Hematopoietic multipotent progenitor cell treated with erythropoietin and hydrocortisone succinate and interleukin-3 and kit ligand, for 17 days (in vitro differentiated cells): ENCODE measurements at places on chromosomes 12 and 14.

- no peak for DNase-seq
Observed at GRCh38 chr14:77498984-77499527, 440 bp upstream of the ISM2 start.

GRCh38 chr14:102998393-102998792 lies 59.0 kb downstream of the CDC42BPB start:
- no peak for DNase-seq

- DNase-seq, result no peak
Observed at GRCh38 chr14:75917322-75917945, 64.4 kb downstream of the TGFB3 start.

- no peak for DNase-seq
Observed at GRCh38 chr12:124700810-124701592, 133.6 kb upstream of the NCOR2 start.

DNA sequence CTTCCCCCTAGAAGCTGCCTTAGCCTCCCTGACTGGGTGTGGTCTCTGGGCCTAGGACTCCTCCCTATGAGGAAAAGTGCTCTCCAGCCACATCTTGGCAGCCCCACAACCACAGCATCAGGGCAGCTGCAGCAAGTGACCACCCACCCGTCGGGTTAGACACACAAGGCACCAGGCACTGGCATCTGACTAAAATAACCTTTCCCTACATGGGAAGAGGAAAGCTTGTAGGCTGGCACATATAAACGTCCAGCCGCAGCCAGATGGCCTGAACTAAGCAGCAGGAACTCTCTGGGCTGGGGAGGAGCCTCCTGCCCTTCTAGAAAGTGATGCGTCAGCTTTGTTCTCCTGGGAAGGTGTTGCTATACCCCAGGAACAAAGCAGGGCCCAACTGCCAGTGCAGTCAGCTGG lies 328.7 kb downstream of the DPF3 start:
- no peak for DNase-seq

DNA sequence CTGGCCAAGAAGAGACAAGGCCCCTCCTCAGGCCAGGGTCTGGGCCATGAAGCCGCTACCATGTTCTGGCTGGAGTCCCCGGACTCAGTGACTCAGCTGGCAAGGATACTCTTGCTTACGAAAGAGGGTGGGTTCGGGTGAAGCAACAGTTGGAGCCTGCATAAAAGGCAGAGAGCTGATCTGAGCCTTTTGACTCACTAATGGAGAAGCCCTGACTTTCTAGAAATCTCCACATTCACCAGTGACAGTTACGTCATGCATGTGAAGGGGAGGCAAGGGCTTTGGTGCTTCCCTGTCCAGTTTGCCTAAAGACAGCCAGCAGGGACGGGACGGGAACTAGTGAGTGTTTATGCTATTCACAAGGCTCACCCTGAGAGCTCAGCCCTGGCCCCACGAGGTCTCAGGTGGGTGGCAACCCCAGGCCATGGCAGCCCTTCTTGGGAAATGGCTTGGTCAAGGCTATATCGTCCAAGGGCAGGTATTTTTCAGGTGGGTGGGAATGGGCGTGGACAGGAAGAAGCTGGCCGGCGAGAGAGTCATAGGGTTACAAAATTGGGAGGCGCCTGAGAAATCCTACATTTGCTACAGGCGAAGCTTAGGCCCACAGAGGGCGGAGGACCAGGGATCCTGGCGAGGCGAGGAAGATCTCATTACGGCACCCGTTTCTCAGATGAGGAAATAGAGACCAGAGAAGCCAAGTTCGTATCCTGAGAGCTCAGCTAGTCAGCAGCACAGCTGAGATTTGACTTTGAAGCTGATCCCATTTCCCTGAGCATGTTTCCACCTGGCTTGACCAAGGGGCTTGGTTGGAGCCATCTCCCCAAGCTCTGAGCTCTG lies 314.6 kb downstream of the BCL11B start:
- no peak for DNase-seq

- no peak for DNase-seq
Observed at GRCh38 chr12:51591016-51591901, at the start of gene SCN8A. Gene SCN8A, plus strand, starts transcription at chr12:51591233. Its CDS starts 71,585 bp downstream, at chr12:51662818.

- DNase-seq, result no peak
Observed at GRCh38 chr14:96586921-96587822, 85.0 kb downstream of the PAPOLA start.

DNA sequence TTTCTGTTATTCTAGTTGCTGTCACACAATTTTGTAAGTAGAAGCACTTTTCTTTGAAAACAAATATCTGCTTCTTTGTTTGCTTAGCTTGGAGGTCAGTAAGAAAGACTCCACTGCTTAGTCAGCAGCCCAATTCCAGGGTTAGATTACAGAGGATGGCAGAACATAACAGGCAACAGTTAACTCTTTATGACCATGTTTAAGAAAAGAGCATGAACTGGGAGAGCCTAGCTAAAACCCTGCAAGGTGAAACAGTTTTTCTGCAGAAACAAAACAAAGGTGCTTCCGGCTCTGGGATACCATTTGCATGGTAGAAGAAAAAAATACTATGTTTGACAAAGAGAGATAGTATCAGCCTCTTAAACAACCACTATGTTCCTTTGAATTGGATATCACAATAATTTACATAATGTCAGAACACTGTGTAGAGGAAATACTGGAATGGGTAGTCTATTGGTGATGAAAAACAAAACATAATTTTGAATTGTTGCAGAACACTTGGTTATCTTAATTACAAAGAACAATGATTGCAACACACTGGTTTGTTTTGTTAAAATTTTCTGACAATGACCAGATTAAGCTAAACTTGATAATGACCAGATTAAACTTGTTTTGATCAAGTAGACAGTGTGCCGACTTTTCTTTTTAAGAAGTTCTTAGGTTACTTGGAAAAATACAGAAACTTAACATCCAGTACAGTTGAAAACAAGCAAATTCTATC lies 22.4 kb upstream of the PPM1H start:
- no peak for DNase-seq

GRCh38 chr14:94175011-94175745 lies 1.1 kb downstream of the PPP4R4 start:
- no peak for DNase-seq

DNA sequence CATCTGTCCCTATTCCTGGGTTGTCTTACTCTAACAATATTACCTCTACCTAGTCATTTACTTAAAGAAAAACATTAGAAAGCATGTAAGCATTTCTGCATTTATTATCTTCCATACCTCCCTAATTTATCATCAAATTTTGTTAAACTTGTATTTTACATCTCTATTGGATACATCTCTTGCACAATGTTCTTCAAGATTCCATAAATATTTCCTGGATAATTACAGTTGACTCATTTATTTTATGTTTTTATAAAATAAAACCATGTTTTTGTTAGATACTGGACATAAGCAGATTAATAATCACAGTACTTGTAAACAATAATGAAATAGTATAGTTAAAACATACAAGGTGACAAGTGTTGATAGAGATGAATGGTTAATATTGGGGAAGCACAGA lies 209.0 kb downstream of the TMTC3 start:
- DNase-seq, result no peak

DNA sequence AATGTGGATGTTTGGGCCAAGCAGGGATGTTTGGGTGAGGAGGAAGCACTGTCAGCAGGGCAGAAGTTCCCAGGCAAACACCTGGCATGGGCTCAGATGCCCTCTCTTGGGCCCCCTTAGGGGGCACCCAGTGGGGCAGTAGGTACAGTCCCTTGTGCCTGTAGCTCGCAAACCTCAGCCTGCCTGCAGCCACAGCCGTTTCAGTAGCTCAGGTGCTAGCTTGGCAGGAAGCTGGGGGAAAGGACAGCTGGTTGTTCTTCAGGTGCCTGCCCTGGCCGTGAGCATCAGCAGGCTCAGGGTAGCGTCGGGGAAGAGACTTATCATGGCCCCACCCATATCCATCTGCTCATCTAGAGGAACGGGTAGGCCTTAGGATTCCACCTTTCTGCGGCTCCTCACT lies 67.5 kb downstream of the B4GALNT3 start:
- DNase-seq, result no peak

- no peak for DNase-seq
Observed at GRCh38 chr14:63282997-63283883, 35.5 kb downstream of the GPHB5 start.

DNA sequence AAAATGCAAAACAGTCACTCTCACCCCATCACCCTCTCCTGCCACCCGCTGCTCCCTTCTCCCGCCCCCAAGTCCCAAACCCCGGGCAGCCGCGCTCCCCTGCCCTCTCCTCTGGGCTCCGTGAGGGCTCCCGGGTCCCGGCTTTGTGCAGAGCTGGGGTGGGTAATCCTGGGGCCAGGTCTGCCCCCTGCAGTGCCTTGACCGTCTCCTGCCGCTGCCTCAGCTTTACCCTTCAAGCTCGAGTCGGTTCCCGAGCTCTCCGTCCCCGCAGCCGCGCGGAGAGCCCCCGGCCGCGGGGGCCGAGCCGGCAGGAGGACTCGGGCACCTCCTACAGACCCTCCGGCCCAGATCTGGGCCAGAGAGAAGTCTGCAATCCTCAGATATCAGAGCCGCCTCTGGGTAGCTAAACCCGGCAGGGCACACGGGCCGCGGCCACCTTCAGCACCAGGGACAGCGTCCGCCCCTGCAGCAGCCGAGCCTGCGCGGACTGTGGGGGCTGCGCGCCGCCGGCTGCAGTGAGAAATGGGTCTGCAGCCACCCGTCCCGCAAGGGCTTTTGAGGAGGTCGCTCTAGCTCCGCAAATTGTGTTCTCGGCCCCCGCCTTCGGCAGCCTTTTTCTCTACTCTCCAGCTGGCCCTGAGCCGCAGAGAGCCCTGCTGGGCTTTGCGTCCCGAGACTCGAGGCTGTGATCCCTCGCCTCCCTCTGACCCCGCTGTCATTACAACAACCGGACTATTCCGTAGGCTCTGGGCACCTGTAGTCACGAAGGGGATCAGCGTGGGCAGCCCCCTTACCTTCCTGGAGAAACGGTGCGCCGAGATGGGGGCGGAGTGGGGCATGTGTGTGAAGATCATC lies 1.2 kb downstream of the PRMT8 start:
- DNase-seq, result no peak

- no peak for DNase-seq
Observed at GRCh38 chr14:37078131-37078530, 94.3 kb downstream of the SLC25A21 start.

- no peak for DNase-seq
Observed at GRCh38 chr14:56207626-56208292, 89.5 kb downstream of the PELI2 start.

GRCh38 chr12:123062681-123063486 lies 82.4 kb downstream of the ARL6IP4 start:
- no peak for DNase-seq

DNA sequence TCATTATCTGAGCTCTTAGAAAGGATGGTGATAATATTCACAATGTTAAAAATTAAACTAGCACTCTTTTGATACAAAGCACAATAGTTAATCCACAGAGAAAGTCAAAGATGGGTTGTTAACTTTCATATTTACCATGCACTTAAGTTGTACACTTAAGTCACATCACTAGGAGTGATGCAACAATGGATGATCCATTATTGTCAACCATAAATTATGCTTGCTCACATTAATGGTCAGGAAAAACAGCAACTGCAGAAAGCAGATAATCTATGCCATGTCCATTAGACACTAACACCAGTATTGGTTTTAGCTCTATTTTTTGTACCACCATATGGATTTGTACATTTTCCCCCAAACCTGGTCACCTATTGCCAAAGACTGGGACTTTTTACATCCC lies 195.5 kb downstream of the FOXA1 start:
- no peak for DNase-seq

GRCh38 chr14:95195031-95195430 lies 37.7 kb upstream of the DICER1 start:
- DNase-seq, result no peak

GRCh38 chr12:94309373-94309772 lies 150.3 kb downstream of the CEP83 start:
- DNase-seq, result no peak

DNA sequence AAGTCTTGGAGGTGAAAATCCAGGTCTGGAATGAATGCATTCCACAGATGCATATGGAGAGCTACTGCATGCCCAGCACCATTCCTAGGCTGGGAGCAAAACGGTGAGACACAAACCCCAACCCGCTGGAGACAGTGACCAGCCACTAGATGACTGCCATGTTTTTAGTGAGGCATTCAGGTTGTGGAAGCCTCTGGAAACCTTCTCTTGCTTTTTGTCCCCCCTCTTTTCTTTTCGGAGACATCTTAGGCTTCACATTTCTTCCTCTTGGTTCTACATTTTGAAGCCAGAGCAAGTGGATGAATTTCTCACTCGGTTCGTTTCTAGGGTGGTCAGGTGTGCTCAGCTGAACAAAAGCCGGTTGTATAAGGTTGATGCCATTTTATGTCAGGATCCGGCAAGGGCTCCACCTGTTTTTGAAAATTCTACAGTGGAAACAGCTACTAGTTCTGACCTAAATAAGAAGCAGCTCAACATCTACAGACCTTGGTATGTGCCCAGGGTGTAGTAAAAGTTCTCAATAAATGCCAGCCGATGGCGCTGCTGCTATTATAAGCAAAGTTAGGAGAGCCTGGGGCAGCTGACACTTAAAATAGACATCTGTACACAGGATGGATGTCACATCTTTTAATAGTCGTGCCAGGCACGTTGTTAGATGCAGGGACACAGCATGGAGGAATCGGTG lies 1.8 kb upstream of the ZNF839 start:
- peak; percentile 41 for DNase-seq

- no peak for DNase-seq
Observed at GRCh38 chr14:63203618-63204406, 431 bp upstream of the RHOJ start.

GRCh38 chr12:54215989-54216796 lies 27.4 kb upstream of the SMUG1 start:
- DNase-seq, result no peak

- DNase-seq, result no peak
Observed at GRCh38 chr12:7151532-7151931, 21.4 kb downstream of the CLSTN3 start.

- no peak for DNase-seq
Observed at GRCh38 chr12:105470601-105471000, 140.1 kb downstream of the C12orf75 start.

DNA sequence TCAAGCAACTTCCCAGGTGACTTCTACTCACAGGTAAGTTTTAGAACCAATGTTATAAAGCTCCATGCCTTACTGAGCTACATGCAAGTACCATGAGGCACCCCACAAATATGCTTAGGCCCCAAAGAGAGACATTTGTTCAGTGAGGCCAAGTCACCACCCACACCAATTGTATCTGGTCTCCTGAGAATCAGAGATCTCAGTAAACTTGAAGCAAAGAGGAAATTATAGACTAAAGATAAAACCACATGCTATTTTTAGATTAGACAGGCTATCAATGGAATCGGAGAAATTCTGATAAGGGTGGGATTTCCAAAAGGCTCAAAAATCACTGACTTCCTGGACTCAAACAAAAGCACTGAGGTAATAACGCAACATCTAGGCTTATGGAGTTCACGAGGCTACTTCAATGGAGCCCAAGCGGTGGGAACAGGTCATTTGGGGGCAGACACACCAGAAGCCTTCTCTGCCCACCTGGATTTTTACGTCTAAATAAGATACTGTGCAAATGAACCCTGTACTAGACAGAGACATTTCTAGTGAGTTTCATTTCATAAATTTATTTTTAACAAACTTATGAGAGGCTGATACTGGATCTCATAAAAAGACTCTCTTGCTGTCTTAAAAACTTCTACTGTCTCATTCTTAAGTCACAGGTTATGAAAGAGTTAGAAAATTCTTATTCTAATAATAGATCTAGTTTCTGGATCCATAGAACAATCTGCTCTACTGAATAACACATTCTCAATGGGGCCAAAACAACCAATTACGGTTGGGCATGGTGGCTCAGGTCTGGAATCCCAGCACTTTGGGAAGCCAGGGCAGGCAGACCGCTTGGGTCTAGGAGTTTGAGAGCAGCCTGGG lies 7.7 kb downstream of the SLC15A4 start:
- no peak for DNase-seq
